ENCODE measurements at places on chromosomes 2 and 18.

- DNase-seq: no peak
Measured at GRCh38 chr2:186611526-186611925, 21.7 kb downstream of the ITGAV start.

DNA sequence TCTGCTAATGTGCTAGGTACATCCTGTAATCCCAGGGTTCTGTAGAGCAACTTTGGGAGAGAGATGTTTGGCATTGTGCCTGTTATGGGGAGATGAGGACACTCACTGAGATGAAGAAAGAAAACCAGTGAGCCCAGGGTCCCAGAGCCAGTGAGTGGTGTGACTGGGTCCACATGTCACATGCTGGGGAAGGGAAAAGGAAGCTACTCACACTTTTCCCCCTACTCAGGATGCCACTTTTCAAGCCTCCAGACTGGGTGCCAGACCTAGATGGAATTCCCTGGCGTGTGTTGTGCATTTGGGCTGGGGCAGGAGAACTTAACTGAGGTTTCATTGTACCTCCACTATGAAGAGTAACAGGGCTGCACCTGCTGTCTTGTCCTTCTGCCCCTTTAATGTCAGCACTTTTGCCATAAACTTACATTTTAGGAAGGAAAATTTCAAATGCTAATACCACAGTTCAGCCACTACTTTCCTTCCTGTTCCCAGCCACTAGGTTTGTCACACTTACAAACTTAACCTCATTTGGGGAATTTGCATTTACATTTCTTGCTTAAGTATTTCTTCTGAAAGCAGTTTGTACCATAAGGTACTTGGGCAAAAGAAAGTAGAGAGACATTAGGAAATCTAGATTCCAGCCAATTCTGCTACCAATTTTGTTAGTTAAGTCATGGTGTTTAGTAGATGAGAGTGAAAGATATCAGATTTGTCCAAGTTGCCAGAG lies 10.2 kb downstream of the INSIG2 start:
- no peak for DNase-seq

GRCh38 chr2:44962176-44962695 lies 20.7 kb downstream of the SIX3 start:
- DNase-seq: no peak

DNA sequence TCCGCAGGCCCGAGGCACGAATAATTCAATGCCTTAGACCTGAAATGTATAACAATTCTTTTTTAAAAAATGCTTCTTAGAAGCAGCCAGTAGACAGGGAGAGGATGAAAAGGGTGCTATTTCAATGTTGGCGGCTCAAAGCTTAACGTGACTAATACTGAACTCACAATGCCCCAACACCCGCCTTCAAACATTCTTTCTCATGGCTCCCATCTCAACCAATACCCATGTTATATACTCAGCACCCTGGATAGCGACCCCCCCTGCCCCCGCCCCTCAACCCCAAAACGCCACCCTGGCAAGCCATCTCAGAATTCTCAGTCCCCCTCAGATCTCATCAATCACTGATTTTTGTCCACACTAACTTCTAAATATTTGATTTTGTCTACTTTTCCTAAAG lies 4.4 kb downstream of the FBXO41 start:
- no peak for DNase-seq

- DNase-seq: no peak
Measured at GRCh38 chr2:12715258-12716031, 1.3 kb upstream of the TRIB2 start.
